ENCODE measurements at places on chromosomes 11 and 22.
A peak's percentile ranks its signal among the peaks of the same experiment; 100 is the strongest.

- DNase-seq, result no peak
These were observed 14.8 kb upstream of the LMO2 start for GRCh38 chr11:33906484-33907186.

GRCh38 chr11:8934742-8935488, 2.2 kb upstream of the C11orf16 start:
- no peak for DNase-seq

DNA sequence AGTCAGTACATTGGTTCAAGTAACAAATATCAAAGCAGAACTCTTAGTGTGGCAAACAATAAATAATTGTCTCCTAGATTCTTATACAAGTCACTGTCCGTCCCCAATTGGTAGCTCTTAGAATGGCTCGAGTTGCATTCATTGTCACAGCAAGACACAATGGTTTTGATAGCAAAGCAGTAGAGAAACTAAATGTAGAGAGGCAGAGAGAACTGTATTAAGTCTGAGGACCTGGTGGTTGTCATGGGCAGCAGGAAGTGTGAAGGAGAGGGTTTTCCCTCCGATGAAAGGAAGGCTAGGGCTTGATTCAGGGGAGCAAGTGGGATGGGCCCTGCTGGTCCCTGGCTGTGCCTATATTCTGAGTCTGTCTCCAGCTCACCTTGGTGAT, 36.6 kb downstream of the RCOR2 start:
- DNase-seq, result no peak

- DNase-seq, result peak; percentile 42
These were observed 5.3 kb downstream of the ADA2 start for GRCh38 chr22:17213976-17214375.

DNA sequence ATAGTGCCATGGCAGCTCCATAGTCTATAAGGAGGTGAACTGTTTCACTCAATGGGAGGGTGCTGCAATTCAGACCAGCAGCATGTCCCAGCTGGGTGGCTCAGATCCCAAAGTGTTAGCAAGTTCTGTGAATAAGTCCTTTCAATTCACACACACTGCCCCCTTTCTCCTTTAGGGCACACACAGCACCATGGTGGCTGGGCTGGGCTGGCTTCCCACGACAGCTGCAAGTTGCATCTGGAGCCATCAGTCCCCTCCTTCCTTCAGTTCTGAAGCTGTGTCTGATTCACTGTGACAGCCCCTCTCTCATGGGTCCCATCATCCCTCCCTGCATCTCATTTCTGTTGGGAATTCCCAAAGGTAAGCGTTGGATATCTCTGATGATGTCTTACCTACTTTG, 324.1 kb upstream of the NCAM1 start:
- DNase-seq, result no peak

DNA sequence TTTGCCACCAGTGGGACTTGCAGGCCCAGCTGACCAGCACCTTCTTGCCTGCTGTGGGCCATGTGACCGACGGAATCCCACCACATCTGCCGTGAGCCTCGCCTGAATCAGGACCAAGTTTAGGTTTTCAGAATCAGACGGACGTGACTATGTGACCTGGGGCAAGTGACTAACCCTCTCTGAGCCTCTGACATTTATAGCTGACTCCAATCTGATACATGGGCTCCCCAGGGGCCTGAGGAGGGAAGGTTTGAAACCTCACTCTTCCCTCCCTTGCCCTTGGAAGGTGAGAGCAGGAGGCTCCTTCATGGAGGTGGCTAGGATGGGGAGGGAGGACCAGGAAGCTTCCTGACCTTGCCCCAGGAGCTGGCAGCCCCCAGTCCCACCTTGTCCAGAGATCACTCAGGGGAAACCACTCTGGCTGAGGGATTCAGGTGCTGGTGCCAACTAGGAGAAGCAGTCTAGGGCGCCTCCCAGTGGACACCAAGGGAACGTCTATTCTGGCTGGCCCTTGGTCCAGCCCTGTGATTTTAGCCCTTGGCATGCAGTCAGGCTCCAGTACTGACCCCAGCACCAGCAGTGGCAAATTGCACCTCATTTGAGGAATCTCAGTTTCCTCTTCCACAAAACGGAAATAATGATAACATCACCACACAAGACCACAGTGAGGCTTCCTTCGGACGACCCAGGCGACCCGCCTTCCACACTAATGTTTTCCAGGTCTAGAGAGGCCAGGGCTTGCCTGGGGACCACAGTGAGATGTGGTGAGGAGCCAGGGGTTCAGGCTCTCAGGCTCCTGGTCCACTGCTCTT, 47.2 kb upstream of the SYT7 start:
- DNase-seq, result no peak
